ENCODE measurements at places on chromosomes 1 and 21. TPM values are rescaled to one million over a fixed set of nuclear protein-coding genes. Genes with fewer than 3 reads are reported as not detected.

The ADGRL2 gene
- total RNA-seq: not detected

DNA sequence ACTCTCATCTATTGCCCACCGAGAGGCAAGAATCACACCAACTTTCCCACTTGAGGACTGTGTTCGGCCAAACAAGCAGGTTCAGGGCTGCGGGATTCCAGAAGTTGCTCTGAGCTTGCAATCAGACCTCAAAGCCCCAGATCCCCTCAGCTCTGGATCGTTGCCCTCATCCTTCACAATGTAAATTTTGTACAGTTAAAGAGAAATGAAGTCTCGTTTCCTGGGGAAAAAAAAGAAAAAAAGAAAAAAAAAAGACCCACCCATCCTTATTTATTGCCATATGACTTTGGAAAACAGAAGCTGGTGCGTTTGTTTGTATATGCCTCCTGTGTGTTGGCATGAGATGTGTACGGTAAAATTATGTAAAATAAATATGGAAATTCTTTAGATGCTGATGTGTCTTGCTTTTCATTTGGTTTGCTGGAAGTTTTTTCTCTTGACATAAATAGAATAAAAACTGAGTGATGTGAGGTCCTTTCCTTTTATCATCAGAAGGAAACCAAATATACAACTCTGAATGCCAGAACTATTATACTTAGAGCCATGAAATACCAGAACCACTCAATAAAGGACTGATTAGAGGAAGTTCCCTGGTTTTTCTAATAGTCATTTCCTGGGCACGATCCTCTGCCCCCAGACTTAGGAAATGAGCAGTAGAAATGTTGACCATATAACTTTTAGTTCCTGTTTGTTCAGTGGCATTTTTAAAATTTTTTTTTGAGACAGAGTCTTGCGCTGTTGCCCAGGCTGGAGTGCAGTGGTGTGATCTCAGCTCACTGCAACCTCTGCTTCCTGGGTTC lies 48.7 kb downstream of the LHX4 start:
- DNase-seq: no peak

DNA sequence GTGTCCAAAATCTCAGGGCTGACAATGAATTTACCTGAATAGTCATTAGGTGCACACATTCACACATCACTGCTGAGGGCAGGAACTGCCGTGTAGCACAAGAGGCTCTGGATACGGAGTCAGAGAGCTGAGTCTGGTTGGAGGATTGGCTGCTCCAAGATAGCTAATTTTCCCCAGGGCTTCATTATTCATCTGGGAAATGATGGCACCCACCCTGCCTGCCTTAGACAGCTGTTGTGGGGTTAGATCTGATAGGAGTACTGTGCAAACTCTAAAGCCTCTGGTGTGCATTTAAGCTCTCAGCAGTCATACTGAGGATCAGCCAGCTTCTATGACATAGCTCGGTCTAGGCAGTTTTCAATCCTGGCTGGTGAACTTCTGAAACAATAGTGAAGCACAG lies 67.0 kb downstream of the LMX1A start:
- DNase-seq: no peak

The EPHA8 gene
- total RNA-seq: not detected

GRCh38 chr1:91891969-91892368 lies 6.0 kb upstream of the TGFBR3 start:
- no peak for DNase-seq

Measured in natural killer cell (primary cell).